Activated T-helper 9 cell treated with anti-CD3 and anti-CD28 coated beads, Interleukin-2, amount 50 U/mL, for 16 hours (primary cell): ENCODE measurements at places on chromosomes 16 and 17.

- DNase-seq = no peak
Measured at GRCh38 chr17:4574448-4575045, 9.8 kb upstream of the SMTNL2 start.

GRCh38 chr17:77332034-77332971, 191.5 kb downstream of the SEC14L1 start:
- no peak for DNase-seq

DNA sequence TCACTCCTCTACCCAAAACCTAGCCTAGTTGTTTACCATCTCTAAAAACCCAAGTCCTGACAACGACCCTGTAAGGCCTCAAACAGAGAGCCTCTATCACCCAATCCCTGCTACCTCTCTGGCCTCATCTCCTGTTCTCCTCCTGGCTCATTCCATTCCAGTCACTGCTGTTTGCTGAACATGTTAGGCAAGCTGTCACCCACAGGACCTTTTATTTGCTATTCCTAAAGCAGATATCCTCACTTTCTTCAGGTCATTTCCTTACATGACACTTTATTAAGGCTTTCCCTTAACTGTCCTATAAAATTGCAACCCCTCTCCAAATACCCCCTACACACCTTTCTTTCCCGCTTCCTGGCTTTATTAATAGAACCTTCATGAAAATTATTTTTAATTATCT, 85.1 kb downstream of the KANSL1 start:
- DNase-seq = no peak

DNA sequence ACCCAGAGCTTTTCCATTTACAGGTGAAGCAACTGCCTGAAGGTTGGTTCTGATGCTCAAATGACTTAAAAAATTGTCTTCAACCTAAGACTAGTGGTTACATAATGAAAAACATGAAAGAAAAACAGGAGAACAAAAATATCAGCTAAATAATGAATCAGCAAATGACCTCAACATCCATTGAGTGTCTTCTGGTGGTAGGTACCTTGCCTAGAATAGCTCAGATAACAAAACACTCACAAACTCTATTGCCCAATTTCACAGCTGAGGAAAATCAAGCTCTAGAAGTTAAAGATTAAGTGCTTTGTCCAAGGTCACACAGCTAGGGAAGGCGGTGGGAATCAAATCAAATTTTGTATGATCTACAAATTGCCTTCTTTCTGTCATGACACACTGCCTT, 304.6 kb upstream of the CDH11 start:
- DNase-seq = no peak

DNA sequence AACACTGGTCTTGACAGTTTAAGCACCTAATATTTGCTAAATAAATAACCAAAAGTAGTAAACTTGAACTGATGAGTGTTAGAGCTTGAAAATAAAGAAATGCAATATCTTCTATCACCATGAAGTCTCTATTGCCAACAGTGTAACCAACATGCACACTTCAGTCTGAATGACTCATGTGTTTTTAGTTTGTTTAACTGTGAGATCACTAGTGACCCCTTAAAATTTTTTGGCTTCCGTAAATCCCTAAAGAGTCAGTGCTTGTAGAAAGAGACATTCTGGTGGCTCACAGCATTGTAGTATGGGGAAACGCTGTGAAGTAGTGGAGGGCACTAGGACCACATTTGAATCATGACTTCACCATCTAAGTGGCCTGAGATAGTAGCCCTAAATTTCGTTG, 341.1 kb downstream of the PMP22 start:
- DNase-seq = no peak

GRCh38 chr17:40110026-40110845, 9.8 kb upstream of the NR1D1 start:
- no peak for DNase-seq

DNA sequence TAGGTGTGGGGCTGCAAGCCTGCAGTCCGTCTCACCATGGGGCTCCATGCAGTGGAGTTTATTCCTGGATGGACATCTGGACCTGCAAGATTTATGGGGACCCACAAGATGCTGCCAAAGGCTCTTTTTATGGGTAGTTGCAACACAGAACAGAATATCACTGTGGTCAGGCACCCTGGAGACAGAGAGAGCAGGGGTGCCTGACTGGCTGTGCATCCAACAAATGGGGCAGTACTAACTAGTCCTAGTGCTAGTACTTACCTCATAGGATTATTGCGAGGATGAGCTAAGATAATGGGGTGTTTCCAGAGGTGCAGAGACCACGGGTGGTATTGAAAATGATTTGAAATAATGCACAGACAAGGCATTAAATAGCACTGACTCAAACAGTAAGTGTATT, 42.4 kb upstream of the MMP2 start:
- DNase-seq = no peak

- DNase-seq = no peak
Measured at GRCh38 chr16:65570261-65570660, 448.4 kb upstream of the CDH11 start.

DNA sequence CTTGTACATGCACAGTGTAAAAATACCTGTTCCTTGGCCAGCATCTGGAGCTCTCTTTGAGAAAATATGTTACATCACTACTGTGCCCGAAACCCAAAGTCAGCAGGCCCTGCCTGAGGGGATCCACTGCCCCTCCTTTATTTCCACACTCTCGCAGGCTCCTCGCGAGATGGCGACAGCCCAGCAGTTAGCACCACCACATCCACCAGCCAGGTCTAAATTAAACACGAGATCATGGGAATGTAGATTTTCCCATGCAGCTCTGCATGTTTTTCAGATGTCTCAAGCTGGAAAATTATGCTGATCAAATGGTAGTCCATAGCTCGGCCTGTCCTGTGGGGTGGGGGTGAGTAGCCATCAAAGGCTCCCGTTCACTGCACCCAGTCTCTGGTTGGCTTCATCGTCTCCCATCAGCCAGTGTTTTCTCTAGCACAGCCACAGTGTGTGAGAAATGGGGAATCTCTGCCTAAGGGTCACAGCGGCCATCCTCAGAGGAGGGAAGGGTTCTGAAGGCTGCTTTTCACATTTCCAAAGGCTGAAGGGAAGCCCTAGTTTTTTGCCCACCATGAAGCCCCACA, 34.7 kb downstream of the EPN2 start:
- DNase-seq = no peak

GRCh38 chr17:37826497-37827430, 81.9 kb upstream of the HNF1B start:
- no peak for DNase-seq

GRCh38 chr16:64406770-64407181, 715.1 kb downstream of the CDH11 start:
- no peak for DNase-seq

DNA sequence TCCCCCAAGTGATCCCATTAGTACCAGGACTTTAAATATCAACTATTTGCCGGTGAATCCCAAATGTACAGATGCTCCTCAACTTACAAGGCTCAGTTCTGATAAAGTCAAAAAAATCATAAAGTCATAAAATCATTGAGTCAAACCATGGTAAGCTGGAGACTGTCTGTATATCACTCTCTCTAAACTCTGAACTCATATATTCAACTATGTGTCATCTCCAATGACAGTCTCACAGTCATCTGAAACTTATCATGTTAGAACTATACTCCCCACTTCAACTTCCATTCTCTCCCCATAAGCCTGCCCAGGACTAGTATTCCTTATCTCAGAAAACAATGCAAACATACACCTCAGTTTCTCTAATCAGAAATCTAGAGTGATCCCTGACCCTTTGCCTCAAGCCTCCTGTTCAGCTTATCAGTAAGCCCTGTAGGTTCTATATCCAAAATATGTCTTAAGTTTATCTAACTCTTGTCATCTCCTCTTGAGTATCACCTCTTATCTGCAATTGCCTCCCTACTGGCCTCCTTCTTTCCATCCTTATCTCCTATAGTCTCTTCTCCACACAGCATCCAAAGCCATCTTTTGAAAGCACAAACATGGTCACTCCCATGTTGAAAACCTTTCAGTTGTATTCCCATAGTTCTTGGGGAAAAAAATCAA, 55.0 kb downstream of the SSH2 start:
- DNase-seq = no peak

GRCh38 chr17:41666237-41666641, 22.4 kb upstream of the EIF1 start:
- DNase-seq = peak; percentile 62

DNA sequence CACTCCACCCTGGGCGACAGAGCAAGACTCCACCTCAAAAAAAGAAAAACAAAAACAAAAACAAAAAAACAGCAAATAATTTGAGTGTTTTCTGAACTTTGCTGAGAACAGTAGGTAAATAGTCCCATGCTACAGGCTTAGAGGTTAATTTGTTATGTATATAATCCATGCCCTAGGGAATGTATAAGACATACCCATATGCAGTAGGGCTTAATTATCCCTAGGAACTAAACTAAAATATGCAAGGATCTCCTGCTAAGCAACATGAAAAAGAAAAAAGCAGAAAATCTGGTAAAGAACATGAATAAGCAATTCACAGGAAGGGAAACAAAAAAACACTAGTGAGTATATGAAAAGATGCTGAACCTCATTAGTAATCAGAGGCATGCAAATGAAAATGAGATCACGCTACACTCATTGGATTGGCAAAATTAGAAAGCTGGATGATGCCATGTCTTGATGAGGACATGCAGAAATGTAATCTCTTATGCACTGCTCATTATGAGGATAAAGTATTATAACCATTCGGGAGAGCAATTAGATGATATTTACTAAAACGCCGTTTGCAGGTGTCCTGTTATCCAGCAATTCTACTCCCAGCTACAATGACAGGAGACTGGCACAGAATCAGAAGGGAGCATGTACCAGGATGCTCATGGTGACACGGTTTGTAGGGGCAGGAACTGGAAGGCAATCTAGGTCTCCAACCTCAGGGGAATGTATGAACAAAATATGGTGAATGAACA, 5.6 kb downstream of the KCTD13 start:
- DNase-seq = no peak

- no peak for DNase-seq
Measured at GRCh38 chr17:79473111-79473875, 137.6 kb downstream of the RBFOX3 start.

- no peak for DNase-seq
Measured at GRCh38 chr17:27566671-27567562, 64.1 kb upstream of the LGALS9 start.

- peak; percentile 40 for DNase-seq
Measured at GRCh38 chr16:29811896-29812665, at the start of gene PRRT2. TSS of gene PRRT2 (plus strand) at chr16:29812193. CDS start at chr16:29813055, 862 bp downstream.

GRCh38 chr16:24009098-24009497, 173.3 kb downstream of the PRKCB start:
- no peak for DNase-seq

DNA sequence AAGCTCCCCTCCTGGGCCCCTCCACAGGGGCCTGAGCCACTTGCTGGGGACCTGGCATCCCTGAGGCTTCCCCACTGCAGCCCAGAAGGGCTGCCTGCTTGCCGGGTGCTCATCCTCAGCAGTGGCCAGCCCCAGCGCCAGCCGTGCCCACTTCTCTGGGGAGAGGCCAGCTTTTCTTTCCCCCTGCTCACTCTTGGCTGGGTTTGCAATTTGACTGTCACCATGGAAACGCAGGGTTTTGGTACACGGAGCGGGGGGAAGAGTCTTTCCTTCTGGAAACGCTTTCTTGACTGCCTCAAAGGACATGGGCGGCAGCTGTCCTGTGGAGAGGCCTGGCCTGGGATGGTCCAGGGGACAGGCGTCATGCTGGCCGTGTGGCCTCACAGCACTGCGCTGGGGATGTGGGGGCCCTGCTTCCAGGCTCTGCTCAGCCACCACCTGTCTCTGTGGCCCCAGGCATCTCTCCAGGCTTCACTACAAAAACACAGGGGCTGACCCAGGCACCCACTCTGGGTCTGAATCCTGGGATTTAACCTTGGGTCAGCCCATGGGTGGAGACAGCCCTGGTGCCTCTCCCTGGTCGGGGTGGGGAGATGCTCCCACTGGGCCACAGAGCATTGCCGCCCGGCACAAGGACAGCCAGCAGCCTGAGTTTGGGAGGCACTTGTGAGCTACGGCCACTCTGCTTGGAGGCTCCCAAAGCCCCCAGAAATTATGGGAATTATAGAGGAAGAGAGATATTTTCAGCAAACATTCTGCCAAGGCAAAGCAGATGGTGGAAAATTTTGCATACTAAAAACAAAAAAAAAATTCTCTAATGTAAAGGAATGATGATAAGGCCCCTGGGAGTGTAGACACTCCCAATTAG, 45.9 kb upstream of the DOC2B start:
- DNase-seq = no peak

GRCh38 chr16:66460703-66461102, 33.6 kb downstream of the BEAN1 start:
- DNase-seq = no peak

DNA sequence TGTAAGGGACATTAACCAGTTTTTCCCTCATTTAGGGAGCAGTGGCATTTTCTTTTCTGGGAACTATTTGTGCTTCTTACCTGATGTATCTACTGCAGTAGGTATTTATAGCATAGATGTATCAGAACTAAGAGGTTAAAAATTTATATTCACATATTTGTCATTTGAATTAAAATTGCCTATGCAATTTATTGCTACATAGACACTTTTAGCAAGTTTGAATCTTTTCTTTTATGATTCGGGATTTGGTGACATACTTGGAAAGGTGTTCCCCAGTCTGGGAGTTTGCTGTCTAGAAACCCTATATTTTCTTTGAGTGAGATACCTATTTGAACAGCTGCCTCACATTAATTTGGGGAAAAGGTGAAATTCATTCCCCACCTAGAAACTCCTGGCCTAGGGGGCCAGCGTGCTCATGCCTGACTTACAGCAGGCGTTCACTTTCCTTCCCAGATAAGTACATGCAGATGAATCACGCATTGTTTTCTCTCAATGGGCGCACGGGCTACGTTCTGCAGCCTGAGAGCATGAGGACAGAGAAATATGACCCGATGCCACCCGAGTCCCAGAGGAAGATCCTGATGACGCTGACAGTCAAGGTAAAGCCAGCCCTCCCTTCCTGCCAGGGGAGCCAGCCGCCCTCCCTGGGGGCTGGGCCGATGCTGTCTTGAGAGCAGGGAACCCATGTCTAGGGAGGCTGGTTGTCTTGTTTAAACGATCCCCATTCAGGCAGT, 73.8 kb downstream of the SDR42E1 start:
- DNase-seq = no peak

GRCh38 chr17:27810211-27810901, 10.0 kb upstream of the NOS2 start:
- DNase-seq = no peak

DNA sequence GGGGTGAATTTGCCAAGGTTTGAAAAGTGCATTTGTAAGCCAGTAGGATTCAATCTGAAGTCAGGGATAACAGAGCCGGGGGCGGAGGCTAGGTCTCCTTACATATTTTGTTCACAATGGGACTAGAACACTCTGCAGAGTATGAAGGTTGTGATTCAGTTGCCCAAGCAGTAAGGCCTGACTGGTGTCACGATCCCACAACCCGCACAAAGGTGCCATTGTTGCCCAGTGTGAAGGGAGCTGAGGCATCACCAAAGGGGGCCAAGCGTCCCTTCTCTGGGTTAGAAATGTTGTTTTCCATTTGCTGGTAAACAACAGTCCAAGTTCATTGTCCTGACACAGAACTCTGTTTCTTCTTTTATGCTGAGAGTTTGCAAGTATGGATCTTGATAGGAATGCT, 471.8 kb downstream of the MAF start:
- no peak for DNase-seq

GRCh38 chr17:48228720-48229119, 121.2 kb downstream of the SNX11 start:
- no peak for DNase-seq

GRCh38 chr17:61388561-61389356, 10.9 kb upstream of the TBX2 start:
- DNase-seq = no peak
